ENCODE measurements at places on chromosomes 7 and 10. TPM values are rescaled to one million over a fixed set of nuclear protein-coding genes. Genes with fewer than 3 reads are reported as not detected.

- peak; percentile 41 for DNase-seq
Observed at GRCh38 chr10:44647877-44648542, 263.1 kb upstream of the CXCL12 start.

- no peak for DNase-seq
Observed at GRCh38 chr10:95500097-95500496, 61.1 kb downstream of the SORBS1 start.

SPDYE6 gene
- total RNA-seq, result not detected

GRCh38 chr7:71740174-71740560 is 608.2 kb downstream of the GALNT17 start:
- DNase-seq, result no peak

DNA sequence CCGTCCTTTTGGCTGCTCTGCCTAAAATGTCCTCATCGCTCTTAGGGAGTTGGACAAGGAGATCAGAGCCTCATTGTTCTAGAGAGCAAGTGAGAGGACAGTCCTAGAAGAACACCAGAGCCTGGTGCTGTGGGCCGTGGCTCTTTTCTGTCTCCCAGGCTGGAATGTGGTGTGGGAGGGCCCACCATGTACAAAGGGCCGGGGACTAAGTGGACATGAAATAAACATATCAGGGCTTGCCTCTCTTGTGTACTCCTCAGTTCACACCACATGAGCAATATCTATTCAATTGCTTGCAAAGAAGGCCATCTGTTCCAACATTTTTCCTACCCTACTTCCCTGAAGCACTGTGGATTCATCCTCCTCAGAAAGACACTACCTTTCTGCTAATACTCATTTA is 510.4 kb downstream of the SUGCT start:
- DNase-seq, result no peak

GRCh38 chr7:73669288-73669701 is 1.7 kb downstream of the VPS37D start:
- no peak for DNase-seq

SLC16A9 gene
- 10.4 TPM for total RNA-seq

GRCh38 chr10:90865401-90865800 is 6.4 kb upstream of the RPP30 start:
- DNase-seq, result no peak

DNA sequence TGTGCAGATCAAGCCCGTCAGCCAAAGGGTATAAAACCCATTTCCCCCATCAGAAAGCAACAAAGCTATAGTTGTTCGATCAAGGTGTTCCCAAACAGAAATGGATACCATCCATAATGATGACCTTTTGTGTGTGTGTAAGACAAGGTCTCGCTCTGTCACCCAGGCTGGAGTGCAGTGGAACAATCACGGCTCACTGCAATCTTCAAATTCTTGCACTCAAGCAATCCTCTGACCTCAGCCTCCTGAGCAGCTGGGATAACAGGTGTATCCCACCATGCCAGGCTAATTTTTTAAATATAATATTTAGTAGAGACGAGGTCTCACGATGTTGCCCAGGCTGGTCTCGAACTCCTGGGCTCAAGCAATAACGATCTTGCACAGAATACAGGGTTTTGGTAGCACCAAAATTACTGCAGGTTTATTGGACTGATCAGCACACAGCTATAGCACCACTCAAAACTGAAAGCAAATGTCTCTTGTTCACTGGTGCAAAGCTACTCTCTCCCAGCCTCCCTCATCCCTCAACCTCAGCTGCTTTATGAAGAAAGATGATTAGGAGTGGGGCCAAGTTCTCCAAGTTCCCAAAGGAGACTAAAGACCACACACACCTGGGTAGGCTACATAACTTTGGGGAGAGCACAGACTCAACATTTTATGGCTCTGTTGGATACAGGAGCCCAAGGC is 80.5 kb downstream of the ABI1 start:
- DNase-seq, result no peak

DNA sequence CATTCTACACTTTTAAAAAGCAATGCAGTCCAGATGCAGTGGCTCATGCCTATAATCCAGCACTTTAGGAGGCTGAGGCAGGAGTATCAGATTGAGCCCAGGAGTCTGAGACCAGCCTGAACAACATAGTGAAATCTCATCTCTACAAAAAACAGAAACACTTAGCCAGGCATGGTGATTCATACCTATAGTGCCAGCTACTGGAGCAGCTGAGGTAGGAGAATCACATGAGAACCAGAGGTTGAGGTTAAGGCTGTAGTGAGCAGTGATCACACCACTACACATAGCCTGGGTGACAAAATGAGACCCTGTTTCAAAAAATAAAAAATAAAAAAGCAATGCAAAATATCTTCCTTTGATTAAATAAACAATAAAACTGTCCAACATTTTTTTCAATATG is 205.2 kb downstream of the GRM8 start:
- no peak for DNase-seq

SAMD9L gene
- 0.79 TPM for total RNA-seq
